ENCODE measurements at places on chromosomes 5 and 9.

GRCh38 chr5:128464596-128464995 is 73.4 kb downstream of the FBN2 start:
- no peak for DNase-seq

DNA sequence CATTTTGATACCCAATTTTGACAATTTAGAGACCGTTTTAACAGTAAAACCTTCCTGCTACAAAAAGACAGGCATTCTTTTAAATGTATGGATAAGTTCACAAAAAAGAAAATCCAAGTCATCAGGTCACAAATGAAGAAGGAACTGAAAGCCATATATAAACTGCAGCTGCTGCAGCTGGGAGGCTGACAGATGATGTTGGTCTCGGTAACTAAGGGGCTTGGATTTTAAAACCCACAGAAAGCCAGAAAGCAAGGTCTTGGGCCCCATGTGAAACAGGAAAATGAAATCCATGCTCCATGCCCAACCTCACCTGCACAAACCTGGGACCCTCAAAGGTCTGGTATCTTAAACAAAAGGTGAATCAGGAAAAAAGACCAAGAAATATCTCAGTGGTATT is 15.7 kb upstream of the C5orf34 start:
- no peak for DNase-seq

DNA sequence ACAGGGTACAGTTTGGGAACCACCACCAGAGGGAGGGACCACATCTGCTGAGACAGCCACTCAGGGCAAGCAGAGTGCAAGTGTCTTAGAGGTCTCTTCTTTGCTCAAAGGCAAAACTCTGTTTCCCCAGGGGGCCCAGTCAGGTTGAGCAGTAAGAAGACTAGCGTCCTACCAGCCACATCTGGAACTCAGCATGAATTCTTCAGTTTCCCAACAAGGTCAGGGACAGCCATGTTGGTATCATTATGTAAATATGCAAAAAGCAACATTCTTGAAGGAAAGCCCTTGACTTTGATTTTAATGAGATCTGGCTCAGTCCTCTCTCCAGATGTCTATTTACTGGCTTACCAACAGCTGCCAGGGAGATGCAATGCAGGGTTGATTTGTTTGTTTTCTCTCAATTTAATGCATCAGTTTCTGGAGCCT is 46.7 kb downstream of the TGFBI start:
- no peak for DNase-seq

- no peak for DNase-seq
These were observed 170.4 kb downstream of the TTC39B start for GRCh38 chr9:15136646-15137045.

GRCh38 chr9:4936277-4936676 is 48.8 kb upstream of the JAK2 start:
- no peak for DNase-seq

DNA sequence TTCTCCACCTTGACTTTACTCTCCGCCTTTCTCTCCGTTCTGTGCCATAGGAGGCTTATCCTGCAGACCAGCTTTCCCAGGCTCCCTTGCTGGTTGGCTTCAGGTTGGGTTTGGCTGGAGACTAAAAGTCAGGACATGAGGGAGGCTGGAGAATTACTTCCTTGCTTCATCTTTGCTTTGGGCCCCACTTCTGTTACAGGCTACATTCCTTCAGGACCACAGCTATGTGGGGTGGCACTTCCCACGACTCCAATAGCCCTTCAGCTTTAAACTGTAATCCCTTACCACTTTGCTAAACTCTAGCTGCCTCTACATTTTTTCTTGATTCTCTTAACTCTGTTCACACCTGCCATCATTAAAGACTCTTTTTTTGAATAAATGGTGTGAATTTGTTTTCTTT is 186.7 kb upstream of the NR4A3 start:
- no peak for DNase-seq
